Activated naive CD4-positive, alpha-beta T cell treated with anti-CD3 and anti-CD28 coated beads, Interleukin-2, amount 10 ng/mL, durations not matched to agents 5 hours and 36 hours (primary cell): ENCODE measurements at places on chromosomes 1 and 21. TPM values are rescaled to one million over a fixed set of nuclear protein-coding genes. Genes with fewer than 3 reads are reported as not detected.

The CDA gene
- not detected for total RNA-seq

The FAAH gene
- 3.5 TPM for total RNA-seq

The LIN28A gene
- not detected for total RNA-seq

The IQGAP3 gene
- 24.6 TPM for total RNA-seq

The OR2L13 gene
- total RNA-seq = not detected

The LRRC53 gene
- not detected for total RNA-seq

The MCOLN2 gene
- 10.4 TPM for total RNA-seq

The FBXO2 gene
- 1.4 TPM for total RNA-seq

The IGSF21 gene
- not detected for total RNA-seq

The APOBEC4 gene
- not detected for total RNA-seq

The SPRR2G gene
- not detected for total RNA-seq

The RAB7B gene
- total RNA-seq = not detected

The CAPN2 gene
- 147 TPM for total RNA-seq

The YARS1 gene
- total RNA-seq = 175 TPM

The ITLN2 gene
- total RNA-seq = not detected

The C2CD4D gene
- total RNA-seq = 0.51 TPM

The DCST1 gene
- not detected for total RNA-seq

The NR0B2 gene
- total RNA-seq = not detected

The IL10RB gene
- 40.6 TPM for total RNA-seq

The AGO3 gene
- total RNA-seq = 22.2 TPM

The FCRLA gene
- total RNA-seq = not detected

The SYT14 gene
- not detected for total RNA-seq

The GPATCH3 gene
- 14.7 TPM for total RNA-seq

The LCE3E gene
- not detected for total RNA-seq

The CAMSAP2 gene
- total RNA-seq = 0.94 TPM

The CELA2A gene
- not detected for total RNA-seq

The PHLDA3 gene
- 14.6 TPM for total RNA-seq

The MFSD2A gene
- 2.3 TPM for total RNA-seq

The CHI3L2 gene
- total RNA-seq = 28.8 TPM

The ANKRD34A gene
- 3.2 TPM for total RNA-seq

The ADCY10 gene
- 0.05 TPM for total RNA-seq

The ATP6V1G3 gene
- total RNA-seq = 0.35 TPM

The HAO2 gene
- total RNA-seq = not detected

The CLDN17 gene
- not detected for total RNA-seq

The BSND gene
- not detected for total RNA-seq

The IGSF9 gene
- total RNA-seq = not detected

The ATP13A2 gene
- 58.0 TPM for total RNA-seq

The GNAT2 gene
- total RNA-seq = not detected
